ENCODE measurements at places on chromosomes 7 and 10.

GRCh38 chr10:22945934-22946673 lies 18.3 kb downstream of the ARMC3 start:
- DNase-seq, result no peak

GRCh38 chr7:40447345-40447744 lies 312.5 kb downstream of the SUGCT start:
- DNase-seq, result peak; percentile 28

GRCh38 chr7:84712374-84713121 lies 474.3 kb downstream of the SEMA3D start:
- no peak for DNase-seq

DNA sequence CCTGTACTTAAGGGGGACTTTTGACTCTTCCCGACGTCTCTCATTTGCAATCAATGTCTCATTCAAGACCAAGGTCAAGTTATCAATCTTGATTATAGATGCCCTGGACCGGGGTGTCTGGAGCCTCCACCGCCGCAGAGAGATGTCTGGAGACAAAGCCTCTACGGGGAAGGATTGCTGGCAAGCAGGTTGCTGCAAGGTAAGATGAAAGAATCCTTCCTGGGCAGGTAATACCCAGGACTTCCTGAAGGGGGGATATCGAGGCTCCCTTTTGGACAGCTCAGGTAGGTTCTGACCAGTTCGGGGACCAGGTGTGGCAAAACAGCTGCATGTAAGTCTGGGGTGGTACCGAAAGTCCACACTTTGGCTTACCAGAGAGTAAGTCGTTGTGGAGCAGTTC lies 12.5 kb upstream of the CUX1 start:
- no peak for DNase-seq

DNA sequence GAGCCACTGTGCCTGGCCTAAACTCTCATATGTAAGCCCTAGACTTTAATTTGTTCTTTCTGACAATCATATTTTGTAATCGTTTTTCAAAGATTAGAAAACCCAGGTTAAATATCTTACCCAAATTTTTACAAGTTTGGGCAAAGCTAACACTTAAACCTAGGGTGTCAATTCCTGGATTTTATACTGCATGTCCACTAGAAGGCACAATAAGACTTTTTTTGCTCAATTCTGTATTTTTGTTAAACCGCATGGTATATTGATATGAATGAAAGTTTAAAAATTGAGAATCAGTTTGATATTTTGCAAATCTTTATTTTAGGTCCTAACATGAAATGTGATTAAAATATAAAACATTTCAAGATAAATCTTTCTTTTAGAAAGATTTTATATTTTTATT lies 29.3 kb downstream of the DYNC2I1 start:
- peak; percentile 22 for DNase-seq

DNA sequence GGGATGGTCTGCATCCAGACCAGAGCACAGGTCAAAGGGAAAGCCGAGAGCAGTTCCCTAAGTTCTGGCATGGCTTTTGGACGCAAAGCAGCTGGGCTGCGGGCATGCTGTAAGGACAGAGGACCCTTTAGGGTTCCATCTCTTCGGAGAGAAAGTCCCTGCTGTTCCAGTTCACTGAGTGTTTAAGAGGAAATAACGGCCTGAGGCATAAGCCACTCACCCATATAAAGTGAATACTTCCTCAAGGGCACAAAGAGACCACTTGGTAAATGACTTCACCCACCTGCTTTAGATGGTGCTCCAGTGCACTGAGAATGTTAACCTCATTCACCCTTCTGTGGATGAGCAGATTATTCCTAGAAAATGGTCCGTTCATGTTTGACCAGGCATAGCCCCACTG lies 586.7 kb upstream of the GALNT17 start:
- DNase-seq, result no peak

Data from OCI-M1 (cell line).